ENCODE measurements at places on chromosomes 3 and 15. TPM values are rescaled to one million over a fixed set of nuclear protein-coding genes. Genes with fewer than 3 reads are reported as not detected.

Gene HERC2
- 83.2 TPM for total RNA-seq

Gene CHDH
- 0.60 TPM for total RNA-seq

Gene SOX14
- total RNA-seq: not detected

DNA sequence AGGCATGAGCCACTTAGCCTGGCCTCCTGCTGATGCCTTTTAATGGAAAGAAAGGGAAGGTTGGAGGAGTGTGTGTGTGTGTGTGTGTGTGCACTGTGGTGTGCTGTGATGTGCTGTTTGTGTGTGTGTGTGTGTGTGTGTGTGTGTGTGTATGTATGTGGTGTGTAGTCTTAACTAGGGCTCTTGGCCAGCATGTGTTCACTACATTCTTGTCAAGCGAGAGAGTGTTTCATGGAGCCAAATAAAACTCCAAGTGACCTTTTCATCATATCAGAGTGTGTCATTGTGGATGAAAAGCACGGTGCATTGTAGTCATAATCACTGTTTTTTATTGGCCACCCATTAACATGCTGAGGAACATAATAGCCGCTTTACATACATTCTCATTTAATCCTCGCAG is 30.8 kb upstream of the BHLHE40 start:
- no peak for DNase-seq

DNA sequence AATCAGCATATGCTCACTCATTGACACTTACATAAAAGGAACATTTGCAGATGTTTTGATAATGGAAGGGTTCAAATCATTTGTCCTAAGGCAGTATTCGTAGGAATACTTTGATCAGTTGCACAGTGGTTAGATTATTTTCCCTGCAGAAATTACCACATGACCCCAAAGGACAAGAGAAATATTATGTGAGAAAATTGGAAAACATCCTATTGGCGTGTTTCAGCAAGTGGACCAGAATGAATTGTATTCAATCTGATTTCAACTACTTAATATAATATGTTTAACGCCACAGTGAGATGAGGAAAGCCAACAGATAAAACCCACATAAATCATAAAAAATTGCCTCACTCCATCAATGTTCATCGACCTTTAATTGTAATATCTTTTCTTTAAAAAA is 195.0 kb upstream of the MDFIC2 start:
- no peak for DNase-seq

GRCh38 chr3:72673011-72673771 is 175.1 kb downstream of the SHQ1 start:
- no peak for DNase-seq

DNA sequence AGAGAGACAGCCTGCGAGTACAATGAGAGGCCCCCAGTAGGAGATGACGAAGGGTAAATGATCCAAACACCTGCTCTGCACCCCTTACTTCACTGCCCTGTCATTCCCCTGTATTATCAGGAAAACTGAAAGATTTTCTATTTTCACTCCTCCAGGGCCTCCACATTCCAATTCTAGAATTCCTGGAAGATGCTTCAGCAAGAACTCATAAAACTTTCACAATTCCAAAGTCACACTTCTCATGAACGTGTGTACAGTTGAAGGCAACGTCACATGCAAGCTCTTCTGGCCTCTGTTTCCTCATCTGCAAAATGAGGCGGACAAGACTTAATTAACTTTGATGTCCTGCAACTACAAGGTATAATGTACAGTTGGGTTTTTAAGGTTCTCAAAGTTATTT is 62.8 kb upstream of the SPATA12 start:
- no peak for DNase-seq

- no peak for DNase-seq
Measured at GRCh38 chr15:86055688-86056087, 24.0 kb upstream of the AGBL1 start.

DNA sequence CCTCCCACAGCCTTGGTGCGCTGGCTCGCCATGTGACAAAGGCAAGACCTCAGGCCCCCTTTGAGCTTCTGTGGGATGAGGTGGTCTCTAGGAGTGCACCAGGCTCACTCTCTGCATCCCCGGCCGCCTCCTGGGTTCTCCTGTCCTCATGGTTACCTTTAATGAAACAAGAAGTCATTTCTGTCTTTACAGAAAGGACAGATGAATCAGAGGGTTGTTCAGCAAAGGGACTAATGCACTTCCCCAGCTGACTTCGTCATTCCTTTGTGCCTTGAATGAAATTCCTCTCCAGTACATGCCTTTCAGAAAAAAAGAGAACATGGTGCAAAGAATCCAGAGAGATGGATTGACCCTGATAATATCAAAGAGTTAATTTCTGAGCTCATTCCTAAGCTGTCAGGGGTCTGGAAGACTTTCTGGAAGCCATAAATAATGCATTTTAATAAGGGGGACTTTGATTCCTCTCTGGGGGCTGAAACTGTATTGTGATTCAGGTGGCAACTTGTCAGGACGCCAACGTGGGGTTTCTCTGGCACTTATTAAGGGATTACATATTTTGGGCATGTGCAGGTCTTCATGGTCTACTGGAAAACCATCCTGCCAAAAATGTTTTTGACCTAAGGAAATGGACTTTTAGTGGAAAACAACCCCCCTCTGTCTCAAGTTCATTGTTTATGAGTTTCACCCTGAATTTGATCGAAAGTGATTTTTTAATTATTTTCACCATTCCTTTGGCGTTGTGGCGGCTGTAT is 122.7 kb downstream of the FBLN2 start:
- no peak for DNase-seq

- peak; percentile 62 for DNase-seq
Measured at GRCh38 chr3:73719861-73720260, 95.1 kb upstream of the PDZRN3 start.

GRCh38 chr15:39281094-39281493 is 299.8 kb upstream of the THBS1 start:
- DNase-seq: no peak

Measured in ureter (tissue), 1 donor.